ENCODE measurements at places on chromosomes 7 and 10.

- DNase-seq: no peak
These were observed 200.3 kb upstream of the SVIL start for GRCh38 chr10:29835055-29835454.

- DNase-seq: no peak
These were observed 4.2 kb downstream of the FEZF1 start for GRCh38 chr7:122300211-122300932.

GRCh38 chr7:94391726-94392392 is 2.8 kb upstream of the COL1A2 start:
- no peak for DNase-seq

GRCh38 chr7:129162732-129163131 is 18.2 kb downstream of the TSPAN33 start:
- no peak for DNase-seq

DNA sequence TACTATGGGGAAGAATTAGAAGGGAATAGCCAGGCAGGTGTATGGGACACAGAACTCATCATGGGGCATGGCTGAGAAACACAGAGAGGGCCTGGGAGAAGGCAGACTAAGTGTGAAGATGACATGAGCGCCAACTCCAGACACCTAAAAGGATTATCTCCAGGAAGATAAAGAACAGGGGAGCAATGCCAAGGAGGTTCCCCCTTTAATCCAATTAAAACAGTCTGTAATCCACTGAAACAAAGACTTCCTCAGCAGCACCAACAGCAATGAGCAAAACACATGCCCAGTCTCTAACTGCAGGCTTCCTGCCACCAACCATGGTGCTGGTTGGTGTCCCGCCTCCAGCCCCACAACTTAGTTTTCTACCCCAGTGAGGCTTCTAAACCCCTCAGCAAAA is 108.9 kb downstream of the GRID1 start:
- no peak for DNase-seq

DNA sequence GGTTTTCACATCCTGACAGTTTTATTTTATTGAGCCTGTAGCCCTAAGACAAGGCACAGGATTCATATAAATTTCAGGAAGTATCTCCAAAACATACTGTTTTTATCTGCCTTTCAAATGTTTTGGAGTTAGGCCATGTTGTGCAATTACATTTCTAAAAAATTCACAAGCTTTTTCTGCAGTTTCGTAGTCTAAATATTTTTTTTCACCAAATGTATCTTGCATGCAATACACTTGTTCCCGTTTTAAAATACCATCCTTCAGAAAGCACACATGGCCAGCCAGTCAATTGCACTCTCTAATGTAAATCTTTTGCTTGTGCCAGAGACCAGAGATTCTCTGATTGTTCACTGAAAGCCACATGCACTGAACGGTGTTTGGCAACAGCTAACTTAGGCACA is 161.5 kb upstream of the PRKCQ start:
- DNase-seq: no peak

GRCh38 chr7:81501220-81501619 is 268.6 kb downstream of the HGF start:
- DNase-seq: no peak

- DNase-seq: peak; percentile 32
These were observed 229.8 kb downstream of the FGFR2 start for GRCh38 chr10:121368347-121369025.

DNA sequence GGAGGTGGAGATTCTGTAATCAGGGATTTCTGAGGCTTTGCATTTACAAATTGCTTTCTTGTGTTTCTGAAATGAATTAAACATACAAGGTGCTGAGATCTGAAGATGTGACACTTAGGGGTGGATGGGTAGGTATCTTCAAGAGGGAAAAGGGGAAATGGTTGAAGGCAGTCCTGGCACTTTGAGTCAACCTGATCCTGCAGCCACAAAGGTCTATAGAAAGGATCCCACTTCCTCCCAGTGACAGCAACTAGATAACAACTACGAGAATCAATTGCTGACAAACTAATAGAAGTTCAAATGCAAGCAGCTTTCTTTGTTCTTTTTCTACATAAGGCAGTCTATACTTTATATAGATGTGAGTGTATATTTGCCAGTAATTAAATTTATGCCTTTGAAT is 553.3 kb downstream of the MDFIC start:
- DNase-seq: no peak

DNA sequence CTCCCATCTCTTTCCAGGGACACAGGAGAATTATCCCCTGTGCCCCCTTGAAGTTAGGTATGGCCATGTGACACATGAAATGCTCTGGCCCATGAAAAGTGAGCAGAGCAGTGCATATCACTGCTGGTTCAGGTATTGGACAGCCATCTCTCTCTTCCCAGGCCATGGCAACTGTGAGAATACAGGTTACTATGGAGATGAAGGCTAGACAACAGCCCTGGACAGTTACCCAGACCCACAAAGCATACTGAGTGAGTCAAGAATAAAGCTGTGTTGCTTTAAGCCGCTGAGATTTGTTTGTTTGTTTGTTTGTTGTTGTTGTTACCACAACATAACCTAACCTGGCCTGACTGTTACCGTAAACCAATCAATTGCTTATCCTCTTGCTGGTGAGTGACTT is 722.3 kb downstream of the KCNMA1 start:
- no peak for DNase-seq

DNA sequence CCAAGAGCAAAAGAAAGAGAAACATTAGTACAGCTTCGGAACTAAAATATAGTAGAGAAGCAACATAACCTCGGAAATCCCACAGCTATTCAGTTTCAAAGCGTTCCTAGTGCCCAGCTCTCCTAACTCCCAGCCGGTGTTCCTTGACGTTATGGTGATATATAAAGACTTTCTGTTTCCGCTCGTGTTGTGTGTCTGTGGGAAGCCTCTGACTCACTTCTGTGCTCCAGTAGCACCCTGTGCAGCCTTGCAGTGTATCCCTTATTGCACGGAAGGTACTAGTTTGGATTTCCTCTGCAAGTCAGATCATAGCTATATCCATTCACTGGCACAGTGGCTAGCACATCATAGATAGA is 535 bp downstream of the ASAH2B start:
- DNase-seq: peak; percentile 29

DNA sequence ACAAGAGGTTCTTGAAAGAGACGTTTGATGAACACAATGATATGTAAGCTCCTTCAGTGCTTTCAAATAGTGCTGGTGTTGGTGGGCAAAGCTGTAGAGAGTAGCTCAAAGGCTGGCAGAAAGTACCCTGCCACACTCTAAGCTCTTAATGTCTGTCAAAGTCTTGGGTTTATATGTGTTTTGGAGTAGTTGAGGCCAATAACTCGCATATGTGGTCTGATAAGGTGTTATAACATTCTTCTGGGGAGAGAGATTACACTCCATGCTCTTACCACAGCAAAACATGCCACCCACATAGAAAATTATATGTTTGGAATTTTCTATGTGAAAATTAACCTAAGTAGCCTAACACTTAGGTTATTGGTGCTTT is 30.8 kb upstream of the NME8 start:
- no peak for DNase-seq

GRCh38 chr7:152403726-152404125 is 32.1 kb downstream of the KMT2C start:
- DNase-seq: no peak

DNA sequence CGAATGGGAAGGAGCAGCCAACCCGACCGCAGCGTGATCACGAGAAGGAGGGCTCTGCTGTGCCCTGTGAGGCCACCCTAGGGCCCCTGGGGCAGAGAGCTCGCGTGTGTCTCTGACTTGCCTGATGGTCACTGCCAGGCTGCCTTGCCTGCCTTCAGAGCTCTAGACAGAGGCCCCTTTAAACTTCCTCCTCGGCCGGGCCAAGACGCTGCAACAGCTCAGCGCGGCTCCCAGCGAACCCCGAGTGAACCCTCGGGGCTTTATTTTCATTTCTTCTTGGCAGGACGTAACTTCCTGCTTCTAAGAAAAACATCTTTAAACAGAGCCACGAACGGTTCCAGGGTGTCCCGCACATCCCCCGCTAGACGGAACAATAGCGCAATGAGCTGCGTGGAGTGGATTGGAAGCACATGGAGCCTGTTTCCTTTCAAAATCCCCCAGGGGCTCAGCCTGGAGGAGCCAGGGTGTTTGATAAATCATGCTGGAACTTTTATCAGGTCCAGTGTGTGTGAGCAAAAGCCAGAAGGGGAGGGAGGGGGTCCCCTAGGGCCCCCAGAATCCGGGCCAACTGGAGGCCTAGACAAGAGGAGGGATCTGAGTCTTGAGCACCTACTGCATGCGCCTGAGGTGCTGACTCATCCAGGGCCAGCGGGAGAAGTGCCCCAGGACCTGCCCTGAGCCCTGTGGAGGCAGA is 134.1 kb upstream of the GDF10 start:
- DNase-seq: peak; percentile 53

DNA sequence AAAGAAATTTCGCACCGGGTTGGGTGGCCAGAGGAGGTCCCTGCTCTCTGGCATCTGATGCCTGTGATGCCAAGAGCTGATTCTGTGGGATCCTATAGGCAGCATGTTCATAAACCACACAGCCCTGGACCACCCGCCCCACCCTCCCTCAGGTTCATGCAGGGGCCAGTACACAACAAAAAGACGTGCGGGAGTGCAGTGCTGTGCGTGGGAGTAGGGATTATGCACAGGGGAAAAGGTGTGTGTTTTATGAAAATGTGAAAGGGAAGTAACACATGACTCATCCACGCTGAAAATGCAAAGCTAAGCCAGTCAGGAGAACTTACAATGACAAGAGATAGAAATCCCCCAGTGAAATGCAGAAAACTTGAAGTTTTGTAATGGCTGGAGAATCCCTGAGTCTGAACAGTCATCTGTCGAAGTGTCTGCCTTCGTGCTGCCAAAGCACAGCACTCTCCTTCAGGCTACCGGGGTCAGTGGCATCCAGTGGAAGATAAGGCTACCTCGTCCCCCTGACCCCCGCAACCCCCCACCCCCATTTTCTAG is 1.1 kb downstream of the KIAA1217 start:
- peak; percentile 33 for DNase-seq

DNA sequence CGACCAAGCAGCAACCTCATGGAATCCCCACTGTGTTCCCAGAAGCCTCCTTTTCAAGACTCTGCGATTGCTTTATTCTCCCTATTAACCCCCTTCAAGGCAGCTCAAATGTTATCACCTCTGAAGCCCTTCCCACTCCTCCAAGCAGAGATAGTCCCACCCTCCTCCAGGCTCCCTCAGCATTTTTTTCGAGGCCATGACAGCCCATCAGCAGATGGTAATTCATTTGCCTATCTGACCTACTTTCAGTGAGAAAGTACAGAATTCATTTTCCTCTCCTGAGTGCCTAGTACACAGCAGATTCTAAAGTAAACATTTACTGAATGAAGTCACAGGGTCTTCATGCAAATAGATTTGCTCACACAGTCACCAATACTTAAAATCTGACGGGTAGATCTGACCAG is 47.8 kb downstream of the HERPUD2 start:
- no peak for DNase-seq

- no peak for DNase-seq
These were observed 947.1 kb downstream of the GRM8 start for GRCh38 chr7:126305671-126306070.
